ENCODE measurements at places on chromosomes 1 and 21. TPM values are rescaled to one million over a fixed set of nuclear protein-coding genes. Genes with fewer than 3 reads are reported as not detected.

The TMEM240 gene
- polyA plus RNA-seq: 5.3 TPM

The KISS1 gene
- polyA plus RNA-seq: 0.22 TPM

The TTC34 gene
- 0.08 TPM for polyA plus RNA-seq

- DNase-seq: no peak
- H3K36me3 ChIP-seq: no peaks in the 10 kb centered on the region
- no peak overlapping the region for H3K4me3 ChIP-seq
- no peak overlapping the region for H3K27ac ChIP-seq
- H3K27me3 ChIP-seq: no peaks in the 10 kb centered on the region
Measured at GRCh38 chr1:64754173-64754572, 9.3 kb downstream of the RAVER2 start.

GRCh38 chr1:54310439-54311328, 95.5 kb downstream of the SSBP3 start:
- peaks cover 12% of the 10 kb centered on the region for H3K4me1 ChIP-seq
- peak; percentile 68 for DNase-seq
- no peaks in the 10 kb centered on the region for H3K27me3 ChIP-seq
- H3K36me3 ChIP-seq: no peaks in the 10 kb centered on the region
- no peak overlapping the region for H3K4me3 ChIP-seq

DNA sequence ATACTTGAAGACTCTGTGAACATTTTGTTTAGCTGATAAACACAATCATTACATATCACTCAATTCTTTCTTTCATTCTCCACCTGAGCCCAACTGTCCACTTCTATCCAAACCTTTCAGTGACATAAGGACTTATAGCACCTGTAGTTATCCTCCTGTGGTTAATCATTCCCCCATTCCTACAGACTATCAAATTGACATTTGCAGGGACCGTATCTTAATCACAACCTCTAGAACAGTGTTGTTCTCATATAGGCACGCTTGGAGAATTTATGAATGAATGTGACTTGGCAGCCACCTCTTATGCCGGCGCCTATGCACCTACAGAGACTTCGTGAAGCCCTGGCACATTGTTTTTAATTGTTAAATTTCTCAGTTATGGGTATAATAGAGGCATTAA, 83.9 kb upstream of the CXADR start:
- H3K4me1 ChIP-seq: no peaks in the 10 kb centered on the region
- H3K36me3 ChIP-seq: no peaks in the 10 kb centered on the region
- H3K4me3 ChIP-seq: no peak overlapping the region
- H3K27ac ChIP-seq: no peak overlapping the region

GRCh38 chr1:78277253-78277652, 213.5 kb upstream of the PTGFR start:
- H3K27ac ChIP-seq: no peak overlapping the region
- peaks cover 2% of the 10 kb centered on the region for H3K4me1 ChIP-seq
- no peaks in the 10 kb centered on the region for H3K36me3 ChIP-seq
- H3K4me3 ChIP-seq: no peak overlapping the region
- DNase-seq: no peak
- peaks cover 2% of the 10 kb centered on the region for H3K27me3 ChIP-seq

DNA sequence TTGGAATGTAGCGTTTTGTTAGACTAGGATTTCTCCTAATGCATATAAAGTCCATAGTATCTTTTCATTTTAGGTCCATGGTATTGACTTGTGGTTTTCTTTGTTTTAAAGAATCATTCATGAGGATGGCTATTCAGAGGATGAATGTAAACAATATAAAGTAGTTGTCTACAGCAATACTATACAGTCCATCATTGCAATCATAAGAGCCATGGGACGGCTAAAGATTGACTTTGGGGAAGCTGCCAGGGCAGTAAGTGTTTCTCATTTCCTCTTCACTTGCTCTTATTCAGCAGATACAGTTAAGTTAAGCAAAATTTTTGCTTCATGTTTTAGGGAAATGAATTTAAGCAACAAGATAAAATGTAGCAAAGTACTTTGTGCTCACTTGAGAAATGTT, 25.4 kb downstream of the GNAI3 start:
- H3K27ac ChIP-seq: no peak overlapping the region
- peaks cover 14% of the 10 kb centered on the region for H3K4me1 ChIP-seq
- no peaks in the 10 kb centered on the region for H3K27me3 ChIP-seq
- H3K4me3 ChIP-seq: no peak overlapping the region

DNA sequence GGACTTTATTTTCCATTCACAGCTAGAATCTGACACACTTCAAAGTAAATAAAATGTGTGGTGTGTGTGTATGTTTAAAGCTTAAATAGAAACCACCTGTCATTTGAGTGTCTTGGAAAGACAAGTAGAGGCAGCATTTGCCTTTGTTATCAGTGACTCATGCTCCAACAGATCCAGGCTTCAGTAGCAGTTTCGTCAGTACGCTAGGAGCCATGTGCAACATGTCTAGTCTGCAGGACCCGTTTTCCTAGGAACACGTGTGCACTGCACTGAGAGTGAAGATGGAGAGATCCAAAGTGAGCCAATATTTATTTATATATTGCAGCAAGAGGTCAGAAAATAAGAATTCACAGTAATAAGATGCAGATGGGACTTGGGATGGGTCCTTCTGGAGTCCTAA, 41.8 kb downstream of the SGIP1 start:
- no peak overlapping the region for H3K4me3 ChIP-seq
- H3K27me3 ChIP-seq: no peaks in the 10 kb centered on the region
- H3K36me3 ChIP-seq: no peaks in the 10 kb centered on the region
- H3K4me1 ChIP-seq: peaks cover 4% of the 10 kb centered on the region
- H3K27ac ChIP-seq: no peak overlapping the region
- DNase-seq: peak; percentile 11

DNA sequence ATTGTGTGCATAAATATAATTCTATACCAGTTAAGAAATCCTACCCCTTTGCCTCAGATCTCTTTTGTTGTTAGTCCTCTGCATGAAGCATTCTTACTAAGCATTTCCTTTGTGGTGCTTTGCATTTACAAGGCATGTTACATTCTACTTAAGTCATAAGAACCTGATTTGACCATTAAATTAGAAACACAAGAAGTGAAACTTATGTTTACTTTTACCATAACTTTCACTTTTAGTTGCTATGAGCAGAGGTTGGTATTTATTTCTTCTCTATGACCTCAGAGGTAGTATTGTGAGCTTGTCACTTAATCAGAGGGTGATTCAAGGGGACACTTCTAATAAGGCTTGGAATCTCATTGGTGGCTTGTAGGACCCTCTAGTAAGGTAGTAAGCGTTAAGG, 9.0 kb downstream of the FAM20B start:
- DNase-seq: peak; percentile 29
- no peak overlapping the region for H3K4me3 ChIP-seq
- H3K36me3 ChIP-seq: no peaks in the 10 kb centered on the region
- no peaks in the 10 kb centered on the region for H3K27me3 ChIP-seq
- H3K4me1 ChIP-seq: peaks cover 18% of the 10 kb centered on the region

GRCh38 chr21:41439248-41439647, 13.2 kb downstream of the MX1 start:
- no peaks in the 10 kb centered on the region for H3K4me1 ChIP-seq
- no peaks in the 10 kb centered on the region for H3K36me3 ChIP-seq

Measured in endothelial cell of umbilical vein (primary cell).